H1 (cell line): ENCODE measurements at places on chromosomes 5 and 9. TPM values are rescaled to one million over a fixed set of nuclear protein-coding genes. Genes with fewer than 3 reads are reported as not detected.

GRCh38 chr5:138725153-138725817 is 27.9 kb upstream of the CTNNA1 start:
- H3K4me1 ChIP-seq, result peaks cover 15% of the 10 kb centered on the region
- no peaks in the 10 kb centered on the region for H3K27me3 ChIP-seq
- DNase-seq, result peak; percentile 73

The IL4 gene
- not detected in 2 replicates for polyA plus RNA-seq

GRCh38 chr9:98329904-98330303 is 74.5 kb upstream of the TBC1D2 start:
- H3K4me3 ChIP-seq, result no peak overlapping the region
- DNase-seq, result no peak
- H3K27me3 ChIP-seq, result no peaks in the 10 kb centered on the region
- H3K27ac ChIP-seq, result no peak overlapping the region
- no peaks in the 10 kb centered on the region for H3K4me1 ChIP-seq

The PAEP gene
- 0.19 TPM in 1 of 2 replicates, not detected in the other for polyA plus RNA-seq

DNA sequence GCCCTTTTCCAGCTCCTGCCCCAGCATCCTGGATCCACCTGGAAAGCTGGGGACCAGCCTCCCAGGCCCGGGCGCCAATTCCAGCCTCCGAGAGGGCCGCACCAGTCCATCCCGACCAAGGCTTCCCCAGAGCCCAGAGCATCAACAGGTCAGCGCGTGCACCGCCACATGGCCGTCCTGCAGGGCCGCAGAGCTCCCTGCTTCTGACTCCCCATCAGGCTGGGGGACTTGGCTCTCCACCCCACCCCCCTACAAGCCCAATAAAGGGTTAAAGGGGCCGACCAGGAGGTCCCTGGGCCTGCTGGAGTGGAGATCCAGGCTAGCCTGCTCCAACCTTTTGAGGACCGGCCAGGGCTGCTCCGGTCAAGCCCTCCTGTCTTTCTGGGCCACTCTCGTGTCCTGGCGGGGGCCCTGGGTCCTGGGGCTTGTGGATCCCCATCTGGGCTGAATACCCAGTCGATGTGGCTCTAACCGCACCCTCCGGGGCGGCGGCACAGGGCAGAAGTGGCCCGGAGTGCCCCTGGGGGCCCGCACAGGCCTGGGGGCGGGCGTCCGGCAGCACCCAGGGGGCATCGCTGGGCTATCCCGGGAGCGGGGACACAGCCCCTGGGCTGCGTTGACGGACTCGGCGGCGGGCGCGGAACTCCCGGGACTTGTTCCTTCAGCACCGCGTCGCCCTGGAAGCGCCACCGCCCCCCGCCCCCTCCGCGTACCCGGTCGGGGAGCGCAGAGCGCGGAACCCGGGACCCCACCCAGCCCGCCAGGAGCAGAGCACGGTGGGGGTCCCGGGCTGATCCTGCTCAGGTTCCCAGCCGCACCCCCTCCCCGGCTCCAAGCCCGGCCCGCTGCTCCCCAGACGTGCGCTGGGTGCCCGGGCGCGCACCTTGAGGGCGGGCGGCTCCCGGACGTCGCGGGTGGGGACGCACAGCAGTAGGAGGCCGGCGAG is 590 bp downstream of the ENTPD2 start:
- H3K4me3 ChIP-seq, result peak overlapping the region; percentile 30; the same call in 1 of the 2 replicates
- H3K27ac ChIP-seq, result no peak overlapping the region
- peaks cover 64% of the 10 kb centered on the region for H3K27me3 ChIP-seq
- no peaks in the 10 kb centered on the region for H3K36me3 ChIP-seq
